Right ventricle myocardium inferior (tissue), 1 donor: ENCODE measurements at places on chromosomes 6 and 20. TPM values are rescaled to one million over a fixed set of nuclear protein-coding genes. Genes with fewer than 3 reads are reported as not detected.

Gene HSPA1A
- total RNA-seq = 298 TPM

Gene MYLK4
- total RNA-seq = 2.0 TPM

Gene PLA2G7
- total RNA-seq = 0.14 TPM

Gene ZSCAN26
- 11.1 TPM for total RNA-seq

Gene CYP39A1
- total RNA-seq = 4.8 TPM

Gene DDX43
- total RNA-seq = 0.68 TPM

Gene EPPIN
- total RNA-seq = not detected

Gene ECT2L
- total RNA-seq = 1.1 TPM

Gene CFB
- total RNA-seq = 8.8 TPM

Gene NKX2-2
- not detected for total RNA-seq

Gene RNF144B
- 18.2 TPM for total RNA-seq

Gene PNLDC1
- 0.32 TPM for total RNA-seq

- DNase-seq = no peak
Measured at GRCh38 chr20:4555188-4555890, 166.4 kb upstream of the PRND start.

GRCh38 chr20:20017844-20018185 is 653 bp downstream of the NAA20 start:
- no peak for DNase-seq

GRCh38 chr6:51854876-51855275 is 232.5 kb downstream of the PKHD1 start:
- DNase-seq = no peak

- no peak for DNase-seq
Measured at GRCh38 chr20:37856932-37857660, 45.8 kb upstream of the VSTM2L start.

DNA sequence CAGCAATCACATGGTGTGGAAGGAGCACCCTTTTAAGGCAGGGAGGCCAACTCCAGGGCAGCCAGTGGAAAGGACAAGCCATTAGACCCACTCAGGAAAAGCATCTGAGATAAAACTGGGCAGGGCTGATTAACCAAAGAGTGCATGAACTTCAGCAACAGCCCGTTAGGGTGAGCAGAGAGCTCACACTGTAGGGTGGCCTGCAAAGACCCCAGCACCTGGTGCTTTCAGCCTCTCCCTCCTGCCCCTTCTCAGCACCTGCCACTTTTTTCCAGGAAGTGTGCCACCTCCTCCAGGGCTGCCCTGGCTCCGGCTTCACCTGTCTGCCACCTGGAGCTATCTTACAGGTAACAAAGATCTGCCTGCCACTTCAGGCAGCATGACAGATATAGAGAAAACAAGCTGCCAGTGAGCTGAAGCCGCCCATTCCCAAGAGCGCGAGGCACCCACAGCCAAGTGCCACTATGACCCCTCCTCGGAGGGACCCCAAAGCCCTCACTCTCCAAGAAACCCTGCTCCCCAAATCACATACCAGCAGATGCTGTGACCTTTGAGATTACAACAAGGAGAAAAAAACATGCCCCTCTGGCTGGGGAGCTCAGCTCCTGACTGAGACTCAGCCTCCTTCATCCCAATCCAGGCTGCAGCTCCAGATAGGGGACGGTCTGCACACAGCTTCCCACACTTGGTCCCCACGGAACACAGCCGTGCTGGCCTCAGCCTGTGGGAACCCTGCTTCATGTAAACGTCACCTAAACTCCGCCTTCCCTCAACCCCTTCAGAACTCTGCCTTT is 71.2 kb downstream of the ABHD12 start:
- DNase-seq = no peak

DNA sequence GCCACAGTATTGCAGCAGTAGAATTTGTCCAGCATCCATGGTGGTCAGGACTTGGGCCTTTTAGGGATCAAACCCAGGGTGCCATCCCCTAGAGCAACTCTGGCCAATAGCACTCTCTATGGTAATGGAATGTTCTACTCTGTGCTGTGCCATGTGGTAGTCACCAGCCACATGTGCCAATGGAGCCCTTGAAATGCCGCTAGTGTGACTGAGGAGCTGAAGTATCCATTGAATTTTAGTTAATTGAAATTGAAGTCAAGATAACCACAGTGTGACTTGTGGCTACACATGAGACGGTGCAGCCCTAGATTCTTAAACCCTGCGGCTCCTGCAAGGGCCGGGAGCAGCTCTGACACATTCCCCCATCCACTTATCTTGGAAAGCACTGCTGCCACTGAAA is 54.6 kb downstream of the SLC2A10 start:
- no peak for DNase-seq

GRCh38 chr6:128821116-128821515 is 61.8 kb upstream of the LAMA2 start:
- no peak for DNase-seq

DNA sequence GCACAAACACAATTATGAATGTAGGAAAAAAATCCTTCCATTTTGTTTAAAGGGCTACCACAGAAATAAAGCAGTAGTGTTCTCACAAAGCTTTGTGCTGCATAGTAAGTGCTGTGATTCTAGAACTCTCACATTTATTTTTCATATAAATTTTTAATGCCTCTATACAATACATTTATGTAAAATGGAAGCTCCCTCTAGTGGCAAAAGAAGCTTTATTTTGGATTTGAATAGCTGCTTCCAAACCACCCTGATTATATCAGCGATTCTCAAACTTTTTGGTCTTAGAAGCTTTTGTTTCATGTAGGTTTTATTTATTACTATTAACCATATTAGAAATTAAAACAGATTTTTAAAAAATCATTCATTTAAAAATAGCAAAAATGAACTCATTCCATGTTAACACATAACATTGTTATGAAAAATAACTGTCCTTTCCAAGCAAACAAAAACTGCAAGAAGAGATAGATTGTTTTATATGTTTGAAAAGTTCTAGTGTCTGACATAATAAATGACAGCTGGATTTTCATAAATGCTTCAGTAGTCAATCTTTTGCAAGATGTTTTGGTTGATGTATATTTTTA is 38.4 kb downstream of the HS3ST5 start:
- DNase-seq = no peak

DNA sequence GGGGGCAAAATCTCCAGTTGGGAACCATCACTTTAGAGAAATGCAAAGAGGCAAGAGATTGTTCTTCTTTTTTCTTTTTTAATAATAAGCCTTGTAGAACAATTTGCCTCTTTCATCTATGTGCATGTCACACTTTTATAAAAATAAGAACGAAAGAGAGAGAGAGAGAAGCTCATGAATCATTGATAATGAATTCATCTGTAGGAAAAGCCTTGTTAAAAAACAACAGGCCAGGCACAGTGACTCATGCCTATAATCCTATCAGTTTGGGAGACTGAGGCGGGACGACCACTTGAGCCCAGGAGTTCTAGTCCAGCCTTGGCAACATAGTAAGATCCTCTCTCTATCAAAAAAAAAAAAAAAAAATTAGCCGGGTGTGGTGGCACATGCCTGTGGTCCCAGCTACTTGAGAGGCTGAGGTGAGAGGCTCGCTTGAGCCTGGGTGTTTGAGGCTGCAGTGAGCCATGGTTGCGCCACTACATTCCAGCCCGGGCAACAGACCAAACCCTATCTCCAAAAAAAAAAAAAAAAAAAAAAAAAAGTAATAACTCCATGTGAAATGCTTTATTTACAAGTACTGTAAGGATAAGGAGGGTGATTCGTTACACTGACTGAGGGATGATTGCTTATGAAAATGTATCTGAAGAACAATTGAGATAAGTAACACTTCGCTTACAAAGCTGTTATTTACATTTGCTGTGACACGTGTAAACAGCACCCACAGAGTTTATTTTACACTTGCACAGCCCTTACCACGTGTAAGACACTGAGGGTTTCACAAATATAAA is 6.0 kb downstream of the CCN5 start:
- peak; percentile 76 for DNase-seq

DNA sequence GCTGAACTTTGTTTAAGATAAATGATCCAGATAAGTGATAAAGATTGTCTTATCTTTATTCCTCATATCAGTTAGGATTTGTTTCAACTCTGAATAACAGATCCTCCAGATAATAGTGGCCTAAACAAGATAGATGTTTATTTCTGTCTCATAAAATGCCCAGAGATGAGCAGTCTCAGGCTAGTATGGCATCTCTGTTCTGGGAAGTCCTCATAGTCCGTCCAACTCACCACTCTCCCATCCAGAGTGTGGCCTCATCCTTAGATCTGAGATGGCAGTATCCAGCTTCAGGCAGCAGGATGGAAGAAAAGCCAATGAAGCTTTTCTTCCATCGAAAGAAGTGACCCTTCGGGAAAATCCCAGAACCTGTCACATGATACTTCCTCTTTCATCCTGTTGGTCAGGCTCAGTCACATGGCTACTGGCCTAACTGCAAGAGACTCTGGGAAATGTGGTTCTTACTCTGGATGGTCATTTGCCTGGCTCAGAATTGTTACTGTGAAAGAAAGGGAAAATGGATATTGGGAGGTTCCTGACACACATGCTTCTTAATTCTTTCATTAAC is 29.4 kb upstream of the TAGAP start:
- DNase-seq = no peak

DNA sequence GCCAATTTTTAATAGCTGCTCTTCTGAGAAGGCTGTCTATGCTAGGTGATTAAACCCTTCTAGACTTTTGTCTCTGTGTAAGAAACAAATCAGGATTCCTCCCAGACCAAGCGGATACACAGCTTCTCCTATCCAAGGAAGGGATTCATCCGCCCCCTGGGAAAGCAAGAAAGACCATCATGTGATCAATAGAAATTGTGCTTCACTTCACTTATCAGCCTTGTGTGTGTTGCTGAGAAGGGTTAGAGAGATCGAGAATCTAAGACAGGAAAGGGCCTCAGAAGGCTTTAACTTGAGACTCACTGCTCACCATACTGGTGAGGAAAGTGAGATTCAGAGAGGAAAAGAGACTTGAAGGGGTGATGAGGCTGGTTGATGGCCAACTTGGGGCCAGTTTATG is 1.5 kb downstream of the ABCC10 start:
- no peak for DNase-seq

- DNase-seq = no peak
Measured at GRCh38 chr6:44309092-44309491, 4.1 kb downstream of the AARS2 start.

DNA sequence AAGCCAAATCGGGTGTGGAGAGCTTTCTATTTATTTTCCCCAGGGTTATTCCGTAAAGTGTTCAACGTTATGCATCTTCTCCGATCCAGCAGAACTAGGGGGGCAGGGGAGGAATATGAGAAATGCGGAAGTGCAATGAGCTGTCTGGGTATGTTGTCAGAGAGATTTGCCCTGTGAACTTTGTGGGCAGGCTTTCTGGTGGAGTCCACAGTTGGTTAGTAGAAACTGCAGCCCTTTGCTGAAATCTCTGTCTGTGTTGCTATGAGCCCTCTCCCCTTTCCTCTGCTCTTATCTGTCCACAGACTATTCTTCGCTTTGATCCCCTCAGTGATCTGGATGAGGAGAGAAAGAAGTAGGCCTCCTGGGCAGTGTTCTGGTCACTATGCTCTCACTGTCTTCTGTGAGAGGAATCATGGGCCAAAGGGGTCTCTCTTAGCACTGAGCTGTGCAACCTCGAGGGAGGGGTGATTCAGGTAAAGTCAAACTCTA is 158.9 kb upstream of the FUT9 start:
- no peak for DNase-seq

DNA sequence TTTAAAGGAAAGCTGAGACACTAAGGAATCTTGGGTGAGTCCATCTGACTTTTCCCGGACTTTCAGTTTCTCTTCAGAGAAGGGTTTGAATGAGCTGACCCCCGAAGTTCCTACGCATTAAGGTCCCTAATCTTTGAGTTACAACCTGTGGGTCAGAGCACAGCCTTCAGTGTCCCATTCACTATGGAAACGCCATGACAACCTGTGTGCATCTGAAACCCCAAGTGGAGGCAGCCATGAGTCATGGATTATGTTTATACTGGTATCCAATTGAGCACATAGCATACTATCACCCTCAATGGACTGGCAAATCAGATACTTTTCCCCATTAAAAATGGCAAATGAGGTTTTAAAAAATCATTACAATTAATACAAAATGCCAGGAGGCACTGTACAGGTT is 11.4 kb downstream of the MYLK4 start:
- DNase-seq = no peak

DNA sequence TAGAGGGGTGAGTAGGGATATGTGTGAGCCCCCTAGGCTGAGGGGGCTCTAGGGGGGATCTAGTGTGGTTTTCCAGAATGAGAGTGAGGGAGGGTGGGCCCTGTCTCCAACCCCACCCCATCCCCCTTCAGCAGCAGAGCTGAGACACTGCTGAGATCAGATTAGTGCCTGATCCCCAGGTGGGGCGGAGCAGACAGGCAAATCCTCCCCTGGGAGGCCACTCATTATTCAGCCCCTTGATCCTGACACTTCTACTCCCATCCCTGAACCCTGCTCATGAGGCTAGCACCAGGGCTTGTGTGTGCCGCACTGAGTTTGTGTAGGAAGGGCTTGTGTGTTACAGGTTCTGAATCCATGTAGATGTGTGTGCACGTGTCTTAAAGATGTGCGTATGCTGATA is 42.5 kb downstream of the SPDEF start:
- no peak for DNase-seq

DNA sequence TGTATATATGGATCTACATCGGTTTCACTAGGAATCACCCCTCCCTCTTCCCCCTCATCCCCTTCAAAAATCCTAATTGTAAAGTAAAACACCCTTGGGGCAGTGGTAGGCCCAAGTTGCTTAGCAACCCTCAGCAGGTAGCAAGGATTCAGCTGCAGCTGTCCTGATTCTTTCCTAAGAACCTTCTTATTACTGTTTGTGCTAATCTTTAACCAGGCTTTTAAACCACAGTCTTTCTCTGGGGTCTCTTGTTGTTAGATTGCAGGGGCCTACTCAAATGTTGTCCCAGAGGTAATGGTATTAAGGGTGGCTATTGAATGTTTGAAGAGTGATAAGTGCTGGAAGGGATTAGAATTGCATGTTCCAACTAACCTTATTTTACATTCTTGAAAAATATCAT is 46.4 kb downstream of the PRL start:
- DNase-seq = no peak

GRCh38 chr6:30066082-30066481 is 916 bp upstream of the PPP1R11 start:
- DNase-seq = no peak

DNA sequence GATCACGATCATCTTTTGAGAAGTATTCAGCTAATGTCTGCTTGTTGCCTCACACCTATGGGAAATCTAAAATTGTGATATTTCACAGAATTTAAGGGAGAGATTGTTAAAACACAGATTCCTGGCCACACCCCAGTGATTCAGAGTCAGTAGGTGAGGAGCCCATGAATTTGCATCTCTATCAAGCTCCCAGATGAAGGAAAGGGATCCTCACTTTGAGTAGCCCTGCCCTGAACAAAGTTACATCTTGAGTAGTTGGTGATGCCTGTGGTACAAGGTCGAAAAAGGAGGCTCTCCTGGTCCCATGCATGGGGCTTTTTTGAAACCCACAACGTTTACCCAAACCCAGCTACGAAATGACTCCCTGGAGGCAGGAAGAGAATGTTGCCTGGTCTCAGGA is 79.5 kb downstream of the PAK5 start:
- no peak for DNase-seq

GRCh38 chr6:166300357-166300987 is 7.7 kb downstream of the PRR18 start:
- DNase-seq = no peak

- peak; percentile 48 for DNase-seq
Measured at GRCh38 chr20:6040958-6041807, 12.7 kb downstream of the LRRN4 start.
